ENCODE measurements at places on chromosomes 16 and 17.
A peak's percentile ranks its signal among the peaks of the same experiment; 100 is the strongest.

GRCh38 chr16:31439519-31439918 is 3.1 kb downstream of the ZNF843 start:
- no peak for DNase-seq

DNA sequence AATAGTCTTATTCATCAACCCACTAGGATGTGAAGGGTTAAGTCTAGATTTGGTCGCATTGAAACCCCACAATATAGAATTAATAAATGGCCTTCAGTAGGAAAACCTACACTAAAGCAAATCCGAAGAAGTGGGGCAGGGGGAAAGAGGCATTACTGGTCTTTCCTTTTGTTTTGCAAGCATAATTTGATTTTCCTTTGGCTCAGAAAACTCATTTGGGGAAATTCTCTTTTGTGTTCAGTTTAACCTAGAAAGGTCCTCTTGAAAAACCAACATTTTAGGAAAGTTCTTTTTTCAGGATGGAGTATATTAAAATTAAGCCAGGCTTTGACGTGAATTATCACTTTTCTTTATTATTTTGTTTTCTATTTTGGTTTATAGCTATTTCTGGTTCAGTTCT is 31.7 kb downstream of the ERCC4 start:
- no peak for DNase-seq

GRCh38 chr17:29731589-29731929 is 108.8 kb upstream of the CORO6 start:
- no peak for DNase-seq

- no peak for DNase-seq
Observed at GRCh38 chr16:28898942-28899341, 20.7 kb downstream of the ATP2A1 start.

DNA sequence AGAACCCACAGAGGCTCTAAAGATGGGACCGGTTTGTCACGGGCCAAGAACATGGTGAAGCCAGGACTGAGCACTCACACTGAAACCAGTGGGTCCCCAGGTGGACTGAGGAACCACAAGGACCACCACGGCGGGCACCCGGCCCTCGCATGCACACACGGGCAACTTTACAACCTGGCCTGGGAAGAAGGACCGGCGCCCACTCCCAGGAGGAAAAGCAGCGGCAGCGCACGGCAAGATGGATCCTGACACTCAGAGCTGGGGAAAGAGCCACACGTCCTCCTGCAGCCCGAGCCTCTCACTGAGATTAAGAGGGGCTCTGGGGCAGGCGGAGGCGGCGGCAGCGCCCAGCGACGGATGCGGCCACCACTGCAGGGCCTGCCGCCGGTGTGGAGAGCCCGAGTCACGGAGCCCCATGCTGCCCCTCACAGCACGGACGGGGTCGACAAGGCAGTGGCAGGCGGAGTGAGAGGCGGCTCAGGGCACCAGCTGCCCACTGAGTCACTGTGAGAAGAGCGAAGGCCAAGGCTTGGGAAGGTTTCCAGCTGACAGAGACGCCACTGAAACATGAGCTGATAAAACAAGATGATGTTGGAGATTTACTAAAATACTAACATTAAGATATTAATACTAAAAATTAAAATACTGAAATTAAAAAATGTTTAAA is 118.3 kb downstream of the ANKRD11 start:
- no peak for DNase-seq

- no peak for DNase-seq
Observed at GRCh38 chr17:42682722-42683403, 532 bp downstream of the CNTNAP1 start.

GRCh38 chr16:12964461-12964860 is 63.1 kb downstream of the SHISA9 start:
- no peak for DNase-seq

DNA sequence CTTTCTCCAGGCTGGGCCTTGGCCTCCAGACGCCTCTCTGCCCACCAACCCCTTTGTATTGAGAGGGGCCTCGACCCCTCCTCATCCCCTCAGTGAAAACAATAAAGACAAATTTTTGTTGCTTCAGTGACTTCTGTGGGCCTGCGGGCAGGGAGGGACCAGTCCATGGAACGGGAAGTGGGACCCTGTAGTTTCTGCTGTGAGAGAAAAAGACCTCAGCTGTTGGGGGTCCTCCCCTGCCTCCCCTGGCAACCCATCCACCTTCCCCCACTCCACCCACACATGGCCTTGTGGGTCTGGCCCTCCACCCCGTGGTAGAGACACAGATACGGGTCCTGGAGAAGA is 3.5 kb downstream of the PPY start:
- no peak for DNase-seq

DNA sequence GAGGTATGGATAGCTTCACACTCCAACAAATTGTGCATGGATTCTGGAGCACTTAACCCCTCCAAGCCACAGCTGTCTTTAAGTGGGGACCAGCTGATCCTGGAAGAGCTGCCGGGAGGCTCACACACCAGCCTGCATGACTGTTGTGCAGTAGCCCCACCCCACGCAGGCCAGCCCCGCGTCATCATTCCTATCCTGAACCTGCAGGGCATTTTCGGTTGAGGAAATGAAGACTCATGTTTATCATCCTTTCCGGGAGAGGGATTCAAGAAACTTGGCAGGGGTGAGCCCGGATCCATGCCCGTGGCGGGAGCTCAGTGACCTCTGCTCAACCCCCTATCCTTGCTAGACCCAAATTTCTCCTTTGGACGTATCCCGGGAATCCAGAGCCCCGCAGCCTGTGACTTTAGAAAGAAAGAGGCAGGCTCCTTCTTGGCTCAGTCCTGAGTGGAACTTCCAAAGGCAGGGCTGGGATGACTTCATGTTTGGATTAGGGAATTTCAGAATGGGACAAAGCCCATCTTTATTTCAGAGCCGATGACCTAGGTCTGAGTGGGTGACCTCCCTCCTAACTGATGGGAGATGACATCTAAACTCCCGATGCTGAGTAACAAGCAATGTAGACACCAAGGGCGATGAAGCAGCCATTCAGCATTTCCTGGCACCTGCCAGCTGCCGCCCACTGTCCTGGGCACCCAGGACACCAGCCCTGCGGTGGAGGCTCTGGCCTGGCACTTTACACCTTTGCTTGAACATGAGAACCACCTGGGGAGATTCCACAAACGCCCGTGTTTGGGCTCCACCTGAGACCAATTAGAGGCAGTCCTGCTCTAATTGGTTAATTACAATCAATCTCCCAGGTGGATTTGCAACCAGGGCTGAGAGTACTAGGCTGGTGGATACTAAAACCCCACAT is 43.3 kb upstream of the CMIP start:
- no peak for DNase-seq

DNA sequence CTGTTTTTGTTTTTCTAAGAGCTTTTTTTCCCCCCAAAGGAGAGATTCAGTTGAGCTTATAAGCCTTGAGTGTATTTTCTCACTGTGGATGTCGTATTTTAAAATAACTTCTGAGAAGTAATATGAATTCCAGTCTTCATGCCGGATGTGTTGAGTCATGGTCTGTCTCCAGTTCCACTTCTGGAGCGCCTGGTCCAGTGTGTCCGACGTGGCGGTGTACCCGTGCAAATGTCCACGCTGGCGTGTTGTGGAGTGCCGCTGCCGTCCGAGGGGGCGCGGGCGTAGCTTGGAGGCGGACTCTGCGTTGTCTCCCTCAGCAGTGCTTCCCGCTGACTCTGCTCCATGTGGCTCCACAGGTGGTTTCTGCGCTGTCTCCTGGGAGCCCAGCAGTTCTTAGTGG is 60.9 kb upstream of the ZNF750 start:
- DNase-seq, result no peak

DNA sequence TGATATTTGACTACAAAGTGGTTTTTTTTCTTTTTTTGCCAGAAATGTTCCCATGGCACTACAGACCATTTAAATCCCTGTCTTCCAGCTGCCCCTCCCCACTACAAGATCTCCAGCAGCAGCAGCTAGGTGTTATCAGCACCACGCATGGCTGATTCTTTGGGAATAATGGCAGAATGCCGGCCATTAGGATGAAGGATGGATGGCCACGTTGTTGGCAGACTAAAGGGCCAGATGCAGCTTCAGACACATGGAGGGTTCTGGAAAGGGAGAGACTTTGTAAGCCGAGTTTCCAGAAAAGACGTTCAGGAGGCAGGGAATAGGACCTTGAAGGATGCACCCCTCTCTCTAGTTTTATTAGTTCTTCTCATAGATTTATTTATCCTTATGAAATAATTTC is 10.3 kb upstream of the MED9 start:
- no peak for DNase-seq

DNA sequence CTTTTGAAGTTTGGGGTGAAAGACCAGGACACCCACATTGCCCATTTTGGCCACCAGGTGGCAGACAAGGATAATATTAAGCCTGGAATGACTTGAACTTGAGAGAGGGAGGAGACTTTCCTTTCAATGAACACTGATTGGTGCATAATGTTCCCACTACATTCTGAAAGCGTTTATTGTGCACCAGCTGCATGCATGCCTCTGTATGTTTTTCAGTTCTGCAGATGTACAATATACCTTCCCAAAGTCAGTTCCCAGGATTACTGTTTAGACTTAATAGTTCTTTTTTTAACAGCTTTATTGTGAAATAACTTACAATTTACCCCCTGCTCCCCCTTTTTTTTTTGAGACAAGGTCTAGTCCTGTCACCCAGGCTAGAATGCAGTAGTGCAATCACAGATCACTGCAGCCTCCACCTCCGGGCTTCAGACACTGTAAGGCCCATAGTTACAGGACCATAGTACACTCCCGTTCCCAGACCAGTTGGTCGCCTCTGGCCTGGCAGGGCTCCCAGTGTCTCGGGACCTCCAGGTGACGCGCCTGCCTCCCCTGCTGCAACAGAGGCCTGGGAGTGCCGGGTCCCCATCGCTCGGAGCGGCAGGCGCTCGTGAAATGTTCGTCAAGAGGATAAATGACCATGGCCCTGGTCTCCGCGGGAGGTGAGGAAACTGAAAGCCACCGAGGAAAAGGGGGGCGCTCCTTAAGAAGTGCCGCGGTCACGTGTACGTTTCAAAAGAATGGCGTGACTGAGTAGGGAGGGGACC is 12.2 kb downstream of the CES2 start:
- DNase-seq, result peak; percentile 30

DNA sequence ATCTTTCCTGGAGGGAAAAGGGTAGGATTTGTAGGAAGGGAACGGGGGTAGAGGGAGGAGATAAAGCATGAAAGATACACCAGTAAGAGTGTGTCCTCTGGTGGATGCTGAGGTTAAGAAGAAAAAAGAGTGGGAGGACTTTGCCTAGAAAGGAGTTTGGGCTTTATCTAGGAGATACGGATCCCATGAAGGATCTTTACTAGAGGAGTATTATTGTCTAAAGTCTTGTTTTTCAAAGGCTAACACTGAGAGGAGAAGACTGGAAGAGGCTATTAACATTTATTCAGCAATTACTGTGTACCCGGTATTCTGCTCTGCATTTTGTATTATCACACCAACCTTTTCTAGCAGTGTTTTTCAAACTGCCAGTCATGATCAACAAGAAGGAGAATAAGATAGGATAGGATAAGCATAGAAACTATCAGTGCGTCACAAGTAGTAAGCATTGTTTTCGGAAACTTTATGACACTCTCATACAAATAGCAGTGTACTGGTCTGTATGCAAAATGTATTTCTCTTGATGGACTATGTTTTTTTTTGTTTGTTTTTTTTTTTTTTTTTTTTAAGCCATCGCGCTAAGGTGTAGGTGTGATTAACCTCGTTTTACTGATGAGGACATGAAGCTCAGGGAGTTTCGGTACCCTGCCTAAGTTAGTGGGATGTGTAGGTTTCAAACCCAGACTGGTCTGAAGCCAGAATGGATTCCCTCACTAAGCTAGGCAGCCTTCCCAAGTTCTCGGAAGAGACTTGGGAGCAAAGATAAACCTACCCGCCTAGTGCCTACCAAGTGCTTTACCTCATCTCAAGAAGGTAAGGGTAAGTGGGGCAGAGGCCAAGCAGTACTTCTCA is 1.3 kb upstream of the SP2 start:
- no peak for DNase-seq

GRCh38 chr17:4854111-4854681 is 21.1 kb downstream of the MINK1 start:
- DNase-seq, result no peak

- DNase-seq, result no peak
Observed at GRCh38 chr17:40219594-40220338, 662 bp downstream of the WIPF2 start.

DNA sequence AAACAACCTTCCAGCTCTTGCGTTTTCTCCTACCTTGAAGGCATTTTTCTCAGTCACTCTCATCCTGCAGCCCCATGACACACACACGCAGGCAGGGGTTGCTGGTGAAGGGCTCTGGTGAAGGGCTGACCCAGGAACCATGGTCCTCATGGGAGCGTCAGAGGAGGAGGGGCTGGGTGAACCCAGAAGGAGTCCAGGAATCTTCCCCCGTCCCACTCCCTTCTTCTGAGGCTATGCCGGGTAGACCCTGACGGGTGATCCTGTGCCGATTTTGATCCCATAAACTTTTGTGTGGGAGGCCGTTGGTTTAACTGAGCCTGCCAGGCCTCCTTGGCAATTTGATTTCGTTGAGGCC is 278.4 kb upstream of the FOXF1 start:
- DNase-seq, result no peak

DNA sequence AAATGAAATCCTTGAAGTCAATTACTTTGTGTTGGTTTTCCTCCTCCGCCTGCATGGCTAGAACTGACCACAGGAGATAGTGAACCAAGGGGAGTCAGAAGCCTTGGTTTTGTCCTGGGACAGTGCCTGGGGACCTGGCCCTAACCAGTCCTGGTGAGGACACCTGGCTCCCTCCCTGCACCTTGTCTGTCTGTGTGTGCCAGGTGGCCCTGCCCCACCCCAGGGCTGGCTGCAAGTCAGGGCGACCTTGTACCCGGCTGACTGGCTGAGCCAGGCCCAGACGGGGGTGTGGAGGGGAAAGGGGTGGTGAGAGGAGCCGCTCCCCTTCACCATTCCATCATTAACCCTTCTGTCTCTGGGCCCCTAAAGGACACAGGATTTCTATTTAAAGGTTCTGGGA is 3.4 kb downstream of the RAPGEFL1 start:
- DNase-seq, result no peak

DNA sequence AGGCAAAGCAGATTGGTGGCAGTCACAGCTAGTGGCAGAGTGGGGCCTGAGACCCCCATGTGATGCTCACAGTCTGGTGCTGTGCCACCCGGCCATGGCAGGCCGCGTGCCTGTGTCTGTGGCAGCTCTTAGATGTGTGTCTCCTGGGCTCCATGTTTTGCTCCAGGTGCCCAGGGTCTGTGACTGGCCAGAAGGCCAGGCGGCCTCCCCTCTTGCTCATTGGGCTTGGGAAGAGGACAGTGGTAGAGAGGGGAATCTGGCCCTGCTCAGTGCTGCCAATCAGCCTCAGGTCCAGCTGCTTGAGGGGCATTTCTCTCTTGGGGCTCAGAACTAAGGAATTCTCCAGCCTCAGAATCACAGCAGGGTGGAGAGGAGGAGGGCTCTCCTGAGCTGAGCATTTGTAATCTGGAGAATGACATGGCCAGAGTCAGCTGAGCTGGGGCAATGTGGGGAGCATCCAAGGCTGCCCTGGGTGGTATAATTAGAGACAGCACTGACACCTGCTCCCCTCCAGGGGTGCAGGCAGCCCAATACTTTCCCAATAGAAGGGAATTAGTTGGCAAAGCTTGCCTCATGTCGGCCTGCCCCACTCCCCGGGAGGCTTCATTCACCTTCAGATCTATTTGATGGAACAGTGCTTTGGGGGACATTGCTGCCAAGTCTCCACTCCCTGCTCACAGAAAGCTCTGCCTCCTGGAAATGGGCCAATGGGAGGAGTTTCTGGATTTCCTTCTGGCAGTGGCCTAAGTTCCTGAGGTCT is 2.7 kb upstream of the LASP1NB start:
- DNase-seq, result no peak

GRCh38 chr17:27038676-27039075 is 255.2 kb upstream of the WSB1 start:
- no peak for DNase-seq

GRCh38 chr16:63467513-63467912 is 1431.3 kb upstream of the CDH8 start:
- no peak for DNase-seq

All from NCI-H1417 treated with DMSO at 0.1 percent for 48 hours (cell line).